ENCODE measurements at places on chromosomes 5 and 9. TPM values are rescaled to one million over a fixed set of nuclear protein-coding genes. Genes with fewer than 3 reads are reported as not detected.

DNA sequence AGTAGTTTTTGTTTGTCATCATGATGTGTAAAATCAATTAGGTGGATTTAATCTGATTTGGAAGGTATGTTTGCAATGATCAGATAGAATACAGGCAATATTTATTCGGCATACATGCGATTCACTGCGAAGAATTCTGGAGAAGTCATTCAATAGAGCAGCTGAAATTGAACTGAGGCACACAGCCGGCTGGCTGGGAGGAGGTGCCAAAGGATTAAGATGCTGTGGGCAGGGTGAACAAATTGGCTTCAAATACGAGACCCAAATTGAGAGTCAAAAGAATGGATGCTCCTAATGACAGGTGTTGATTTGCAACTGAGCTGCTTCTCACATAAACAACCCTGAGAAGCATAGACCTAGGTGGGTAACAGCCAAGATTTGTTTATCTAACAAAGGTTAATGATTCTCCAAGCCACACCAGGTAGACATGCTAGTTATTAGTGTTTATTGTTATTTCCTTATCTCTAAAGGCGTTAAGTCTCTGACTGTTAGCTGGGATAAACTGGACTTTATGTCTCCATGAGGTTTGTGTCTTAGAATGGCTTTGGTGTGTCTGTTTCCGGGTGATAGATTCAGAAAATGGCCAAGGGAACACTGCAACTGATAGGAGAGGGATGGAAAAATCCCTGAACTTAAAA is 55.3 kb upstream of the CLINT1 start:
- no peak for DNase-seq

GRCh38 chr5:83281658-83282057 is 189.9 kb upstream of the VCAN start:
- no peak for DNase-seq

DNA sequence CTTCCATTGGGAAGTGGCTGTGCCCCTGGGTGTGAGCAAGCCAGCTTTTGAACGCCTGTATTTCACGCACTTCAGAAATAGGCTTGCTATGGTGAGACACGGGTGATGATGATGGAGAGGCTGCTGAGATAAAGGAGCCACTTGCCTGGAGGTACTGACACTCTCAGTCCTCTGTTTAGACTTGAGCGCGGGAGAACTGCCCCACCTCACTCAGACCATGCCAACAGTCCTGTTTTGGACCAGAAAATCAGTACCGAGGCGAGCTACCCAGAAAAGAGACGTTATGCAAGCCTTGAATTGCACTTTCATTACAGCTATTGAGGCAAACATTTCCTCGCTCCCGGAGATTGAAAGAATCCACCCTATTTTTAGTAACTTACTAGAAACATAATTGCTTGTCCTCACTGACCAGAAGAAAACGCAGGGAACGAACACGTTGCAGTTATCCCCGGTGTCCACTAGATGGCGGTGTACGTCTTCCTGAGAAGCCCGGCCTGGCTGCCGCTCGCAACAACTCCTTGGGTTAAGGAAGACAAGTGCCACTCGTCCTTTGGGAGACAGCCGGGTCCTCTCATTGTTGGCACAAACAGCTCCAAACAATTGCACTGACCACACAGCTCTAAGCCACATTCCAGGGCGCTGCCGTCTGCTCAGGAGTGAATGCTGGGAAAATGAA is 142.4 kb downstream of the PSAT1 start:
- DNase-seq = peak; percentile 83

DNA sequence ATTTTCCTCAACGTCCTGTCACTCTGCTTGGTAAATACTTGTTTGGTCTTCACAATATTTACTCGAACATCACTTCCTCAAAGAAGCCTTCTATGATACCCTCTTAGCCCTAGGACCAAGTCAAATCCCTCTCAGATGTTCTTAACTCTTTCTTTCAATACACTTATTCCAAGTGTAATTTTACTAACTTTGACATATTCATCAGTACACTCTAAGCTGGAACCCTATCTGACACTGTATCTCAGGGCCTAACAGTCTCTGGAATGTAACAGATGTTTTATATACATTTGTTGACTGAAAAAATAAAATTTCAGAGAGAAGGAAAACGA is 19.6 kb downstream of the SIL1 start:
- no peak for DNase-seq

- DNase-seq = no peak
Observed at GRCh38 chr5:10653751-10654400, 90.0 kb downstream of the ANKRD33B start.

DNA sequence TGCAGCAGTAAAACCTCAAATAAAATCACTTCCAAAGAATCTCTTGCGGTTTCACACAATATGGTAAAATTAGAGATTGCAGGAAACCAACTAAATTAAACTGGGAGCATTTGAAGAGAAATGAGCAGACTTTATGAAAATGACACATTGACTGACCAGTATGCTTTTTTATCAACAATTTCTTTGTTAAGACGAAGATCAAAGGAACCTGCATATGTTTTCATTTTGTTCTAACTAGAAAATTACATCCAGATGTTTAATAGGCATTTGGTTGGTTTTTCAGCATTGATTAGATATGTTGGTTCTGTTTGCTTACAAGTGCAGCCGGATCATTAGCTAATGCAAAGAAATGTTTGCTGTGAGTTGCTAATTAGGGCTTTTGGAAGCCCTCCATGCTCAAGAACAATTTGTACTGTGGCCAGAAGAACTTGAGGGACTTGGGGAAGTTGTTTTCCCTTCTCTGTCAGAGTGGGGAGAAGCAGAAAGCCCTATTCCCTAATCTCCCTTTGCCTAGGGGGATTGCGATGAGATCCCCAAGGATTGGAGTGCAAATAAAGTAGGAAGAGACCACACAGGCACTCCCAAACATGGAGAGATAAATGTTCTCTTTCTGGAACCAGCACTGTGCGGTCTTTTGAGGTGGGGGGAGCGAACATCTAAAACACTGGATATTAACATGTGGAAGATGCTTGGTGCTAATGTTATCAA is 4.5 kb upstream of the TLE1 start:
- DNase-seq = no peak

- no peak for DNase-seq
Observed at GRCh38 chr9:107279086-107279485, 4.0 kb upstream of the RAD23B start.

GRCh38 chr5:124285733-124286132 is 460.7 kb downstream of the ZNF608 start:
- no peak for DNase-seq

GRCh38 chr9:110065532-110065931 is 142.4 kb downstream of the C9orf152 start:
- no peak for DNase-seq

- DNase-seq = no peak
Observed at GRCh38 chr5:40983781-40984180, 74.5 kb downstream of the C7 start.

DNA sequence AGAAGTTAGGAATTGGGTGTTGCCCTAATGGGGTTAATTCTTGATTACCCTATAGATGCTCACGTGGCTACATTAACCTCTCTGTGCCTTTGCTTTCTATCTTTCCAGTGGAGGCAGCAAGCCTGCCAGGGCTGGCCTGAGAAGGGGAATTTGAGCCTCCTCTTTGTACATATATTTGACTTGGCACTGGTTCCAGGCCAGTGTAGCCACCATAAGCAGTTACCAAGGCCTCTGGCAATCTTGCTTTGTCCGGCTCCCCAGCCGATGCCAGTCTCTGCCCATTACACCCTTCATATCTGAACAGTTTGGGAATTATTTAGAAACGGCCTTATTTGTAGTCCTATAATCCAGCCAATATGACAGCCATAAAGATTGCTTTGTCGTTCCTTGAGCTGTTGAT is 58.6 kb upstream of the PPARGC1B start:
- DNase-seq = no peak

- no peak for DNase-seq
Observed at GRCh38 chr5:132666310-132667123, 7.3 kb upstream of the IL4 start.

DNA sequence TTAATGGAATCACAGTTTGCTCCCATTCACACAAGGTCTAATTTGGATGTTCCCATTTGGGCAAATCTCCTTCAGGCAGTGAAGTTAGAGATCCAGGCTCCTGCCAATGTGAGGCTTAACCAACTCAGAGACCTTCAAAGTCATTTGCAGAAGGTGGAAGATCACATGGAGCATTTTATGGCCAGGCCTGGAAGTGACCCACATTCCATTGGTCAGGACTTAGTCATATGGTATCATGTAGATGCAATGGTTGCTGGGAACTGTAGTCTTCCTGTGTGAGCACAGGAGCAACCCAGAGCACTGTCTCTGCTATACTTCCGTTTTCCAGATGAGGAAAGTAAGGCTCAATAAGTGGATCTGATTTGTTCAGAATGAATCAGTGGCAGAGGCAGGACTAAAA is 292.7 kb upstream of the SMARCA2 start:
- DNase-seq = no peak

GRCh38 chr9:110179734-110180133 is 28.2 kb downstream of the C9orf152 start:
- no peak for DNase-seq

- DNase-seq = no peak
Observed at GRCh38 chr5:40078898-40079575, 600.7 kb upstream of the PTGER4 start.

GRCh38 chr5:88669371-88670050 is 213.5 kb downstream of the MEF2C start:
- DNase-seq = no peak

DNA sequence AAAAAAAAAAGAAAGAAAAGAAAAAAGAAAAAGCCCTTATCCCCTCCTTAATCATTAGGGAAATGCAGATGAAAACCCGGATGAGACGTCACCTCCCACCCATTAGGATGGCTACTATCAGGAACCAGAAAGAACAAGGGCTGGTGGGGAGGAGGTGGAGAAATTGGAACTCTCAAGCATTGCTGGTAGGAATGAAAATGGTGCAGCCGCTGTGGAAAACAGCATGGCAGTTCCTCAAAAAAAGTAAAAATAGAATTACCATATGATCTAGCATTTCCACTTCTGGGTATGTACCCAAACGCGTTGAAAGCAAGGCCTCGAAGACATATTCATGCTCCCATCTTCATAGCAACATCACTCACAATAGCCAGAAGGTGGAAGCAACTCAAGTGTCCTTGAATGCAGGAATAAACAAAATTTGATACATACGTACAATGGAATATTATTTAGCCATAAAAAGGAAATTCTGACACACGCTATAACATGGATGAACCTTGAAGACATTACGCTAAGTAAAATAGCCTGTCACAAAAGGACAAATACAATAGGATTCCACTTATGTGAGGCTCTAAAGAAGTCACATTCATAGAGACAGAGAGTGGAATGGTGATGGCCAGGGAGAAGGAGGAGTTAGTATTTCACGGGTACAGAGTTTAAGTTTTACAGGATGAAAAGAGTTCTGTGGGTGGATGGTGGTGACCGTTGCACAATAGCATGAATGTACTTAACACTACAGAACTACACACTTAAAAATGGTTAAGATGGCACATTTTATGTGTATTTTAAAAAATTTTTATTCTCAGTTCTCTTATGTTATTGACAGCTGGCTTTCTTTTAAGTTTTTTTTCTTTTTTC is 166.8 kb upstream of the IER5L start:
- DNase-seq = no peak

GRCh38 chr5:33409435-33410170 is 31.2 kb upstream of the TARS1 start:
- no peak for DNase-seq

- peak; percentile 69 for DNase-seq
Observed at GRCh38 chr5:97629276-97629675, 446.2 kb upstream of the RIOK2 start.

- DNase-seq = no peak
Observed at GRCh38 chr5:10431415-10431814, 10.3 kb upstream of the ROPN1L start.

GRCh38 chr5:177983763-177984583 is 12.1 kb downstream of the PROP1 start:
- no peak for DNase-seq

DNA sequence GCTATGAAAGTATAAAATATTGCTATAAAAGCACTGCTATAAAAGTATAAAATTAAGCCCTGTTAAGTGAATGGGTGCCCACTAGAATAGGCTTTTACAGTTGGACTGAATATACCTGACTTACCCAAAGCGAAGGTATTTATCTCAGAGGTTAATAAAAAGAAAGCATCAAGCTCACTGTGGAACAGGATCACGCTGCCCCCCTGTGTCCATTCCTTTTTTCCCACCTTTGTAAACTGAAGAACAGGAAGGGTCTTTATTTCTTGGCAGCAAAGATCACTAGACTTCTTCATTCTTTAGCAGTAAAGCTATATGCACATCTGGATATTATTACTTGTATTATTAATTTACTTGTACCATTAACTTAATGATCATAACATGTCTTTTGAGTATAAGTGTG is 22.1 kb upstream of the PLPP6 start:
- no peak for DNase-seq

GRCh38 chr5:14362491-14362890 is 219.1 kb upstream of the OTULINL start:
- no peak for DNase-seq

GRCh38 chr9:131019388-131020239 is 10.6 kb downstream of the LAMC3 start:
- no peak for DNase-seq

DNA sequence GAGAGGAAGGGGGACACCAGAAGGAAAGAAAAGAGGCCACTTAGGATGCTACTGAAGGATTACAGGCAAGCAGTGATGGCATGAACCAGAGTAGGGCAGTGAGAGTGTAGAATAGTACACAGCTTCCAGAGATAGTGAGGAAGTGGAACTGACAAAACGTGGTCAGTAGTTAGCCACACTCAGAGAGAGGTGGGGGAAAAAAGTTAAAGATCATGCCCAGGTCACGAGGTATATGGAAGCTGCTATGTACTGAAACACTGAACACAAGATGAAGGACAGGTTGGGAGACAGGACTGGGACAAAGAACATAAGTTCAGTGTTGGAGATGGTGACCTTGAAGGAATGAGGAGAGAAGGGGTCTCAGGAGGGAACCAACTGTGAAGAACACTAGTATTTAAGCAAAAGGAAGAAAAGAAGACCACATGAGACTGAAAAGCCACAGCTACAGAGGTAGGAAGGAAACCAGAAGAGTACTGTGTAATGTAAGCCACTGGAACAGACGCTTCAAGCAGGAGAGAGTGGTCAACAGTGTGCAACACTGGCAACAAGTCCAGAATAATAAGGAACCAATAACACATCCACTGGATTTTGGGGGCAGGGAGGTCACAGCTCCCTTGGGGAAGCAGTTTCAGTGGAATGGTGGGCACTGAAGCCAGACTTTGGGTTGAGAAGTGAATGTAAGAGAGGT is 45.5 kb downstream of the ELL2 start:
- DNase-seq = no peak

DNA sequence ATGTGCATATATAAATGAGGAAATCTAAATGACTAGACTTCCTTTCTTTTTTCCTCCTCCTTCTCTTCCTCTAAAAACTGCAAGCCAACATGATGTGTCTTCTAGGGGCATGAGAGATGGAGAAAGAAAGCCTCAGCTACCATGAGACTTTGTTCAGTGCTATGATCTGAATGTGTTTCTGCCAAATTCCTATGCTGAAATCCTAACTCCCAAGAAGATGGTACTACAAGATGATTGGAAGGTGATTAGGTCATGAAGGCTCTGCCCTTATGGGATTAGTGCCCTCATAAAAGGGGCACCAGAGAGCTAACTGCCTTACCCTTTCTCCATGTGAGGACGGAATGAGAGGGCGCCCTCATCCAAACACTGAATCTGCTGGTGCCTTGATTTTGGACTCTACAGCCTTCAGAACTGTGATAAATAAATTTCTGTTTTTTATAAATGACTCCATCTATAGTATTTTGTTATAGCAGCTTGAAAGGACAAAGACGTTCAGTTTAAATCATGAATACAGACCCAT is 72.2 kb upstream of the IL6ST start:
- no peak for DNase-seq

GRAMD2B gene
- 38.2 TPM for total RNA-seq

FOXD4L5 gene
- total RNA-seq = not detected

CDKN2B gene
- total RNA-seq = 1.9 TPM

FOXD4L3 gene
- not detected for total RNA-seq

FOXE1 gene
- total RNA-seq = not detected

ACTBL2 gene
- total RNA-seq = not detected
